Esophagus (tissue), 2 donors: ENCODE measurements at places on chromosomes 16 and 17. TPM values are rescaled to one million over a fixed set of nuclear protein-coding genes. Genes with fewer than 3 reads are reported as not detected.

The WSCD1 gene
- polyA plus RNA-seq = 0.45 TPM

The CHST5 gene
- polyA plus RNA-seq = 0.10 TPM

The ZPBP2 gene
- polyA plus RNA-seq = not detected

The KRTAP9-8 gene
- polyA plus RNA-seq = not detected

The CASKIN1 gene
- 0.29 TPM for polyA plus RNA-seq

The TNS4 gene
- polyA plus RNA-seq = 25.4 TPM

The SLC16A13 gene
- polyA plus RNA-seq = 4.8 TPM
